HL-60 (cell line): ENCODE measurements at places on chromosomes 16 and 17.

GRCh38 chr16:19907161-19907992, 22.7 kb upstream of the GPRC5B start:
- peak; percentile 37 for DNase-seq

DNA sequence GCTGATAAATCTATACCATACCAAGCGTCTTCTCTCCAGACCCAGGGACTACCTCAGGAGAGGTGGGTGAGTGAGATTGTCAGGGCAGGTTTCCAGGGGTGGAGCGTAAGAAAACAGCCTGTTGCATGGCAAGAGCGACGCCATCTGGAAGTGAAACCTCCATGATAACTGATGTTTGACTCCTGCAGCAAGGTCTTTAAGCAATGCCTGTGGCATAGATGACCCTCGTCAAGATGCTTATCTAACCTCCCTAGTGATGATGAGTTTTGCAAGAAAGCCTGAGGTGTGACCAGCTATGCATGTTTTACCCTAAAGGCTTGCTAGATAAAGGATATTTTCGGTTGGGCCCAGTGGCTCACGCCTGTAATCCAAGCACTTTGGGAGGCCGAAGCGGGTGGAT, 71.6 kb downstream of the GSG1L start:
- DNase-seq, result no peak

- no peak for DNase-seq
These were observed 4.2 kb downstream of the CSNK1D start for GRCh38 chr17:82269138-82269881.

GRCh38 chr16:3780570-3780969, 63.2 kb upstream of the TRAP1 start:
- DNase-seq, result no peak

- no peak for DNase-seq
These were observed 56.7 kb downstream of the ZFHX3 start for GRCh38 chr16:72991211-72991610.

DNA sequence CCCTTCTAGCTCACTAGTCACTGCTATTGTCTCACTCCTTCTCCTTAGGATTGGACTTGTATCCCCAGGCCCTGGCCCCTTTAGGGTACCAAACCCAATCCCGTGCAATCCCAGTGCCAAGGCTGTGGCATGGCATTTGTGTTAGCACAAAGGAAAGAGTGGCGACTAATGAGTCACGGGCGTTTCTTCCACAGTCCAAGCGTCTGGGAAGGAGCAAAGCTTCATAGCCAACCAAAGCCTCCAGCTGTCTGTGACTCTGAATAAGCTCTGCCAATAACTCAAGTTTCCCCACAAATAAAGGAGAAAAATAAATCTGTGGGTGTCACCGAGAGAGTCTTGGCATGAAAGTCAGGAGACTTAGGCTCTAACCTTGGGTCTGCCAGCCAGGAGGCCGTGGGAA, 54.6 kb upstream of the COX10 start:
- DNase-seq, result no peak

DNA sequence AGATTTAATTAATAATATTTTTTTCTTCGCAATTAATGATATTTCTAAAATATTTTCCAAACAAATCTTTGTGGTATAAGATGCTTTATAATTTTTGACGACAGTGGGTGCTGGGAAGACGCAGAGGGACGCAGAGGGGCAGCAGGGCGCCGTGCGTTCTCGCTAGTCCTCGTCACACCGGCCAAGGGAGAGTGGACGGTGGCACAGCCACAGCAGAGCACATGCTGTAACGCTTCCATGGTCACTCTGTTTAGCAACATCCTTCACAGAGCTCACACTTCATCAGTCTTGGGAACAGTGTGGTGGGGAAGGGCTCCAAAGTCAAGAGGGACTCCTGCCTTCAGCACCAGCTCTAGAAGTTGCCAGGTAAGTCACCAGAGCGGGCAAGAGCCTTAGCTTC, 60.4 kb downstream of the NDEL1 start:
- DNase-seq, result no peak

GRCh38 chr17:50301891-50302584, 27.8 kb downstream of the TMEM92 start:
- peak; percentile 92 for DNase-seq

GRCh38 chr16:71230122-71230845, at the start of gene HYDIN:
HYDIN (minus strand) TSS chr16:71230722; CDS start chr16:71186895, 43,827 bp downstream.
- DNase-seq, result no peak

DNA sequence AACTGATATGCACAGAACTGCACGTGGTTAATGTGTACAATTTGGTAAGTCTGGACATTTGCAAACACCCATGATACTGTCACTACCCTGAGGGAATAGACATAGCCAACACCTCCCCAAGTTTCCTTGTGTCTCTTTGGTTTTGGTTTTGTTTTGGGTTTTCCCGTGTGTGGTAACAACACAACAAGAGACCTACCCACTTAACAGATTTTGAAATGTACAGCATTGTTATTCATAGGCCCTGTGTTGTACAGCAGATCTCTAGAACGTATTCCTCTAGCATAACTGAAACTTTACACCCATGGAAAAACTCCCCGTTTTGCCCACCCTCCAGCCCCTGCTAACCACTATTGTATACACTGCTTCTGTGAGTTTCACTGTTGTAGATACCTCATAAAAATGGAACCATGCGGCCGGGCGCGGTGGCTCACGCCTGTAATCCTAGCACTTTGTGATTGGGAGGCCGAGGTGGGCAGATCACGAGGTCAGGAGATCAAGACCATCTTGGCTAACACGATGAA, 76.3 kb upstream of the TBC1D3K start:
- no peak for DNase-seq

- DNase-seq, result no peak
These were observed 5.6 kb downstream of the WSB1 start for GRCh38 chr17:27299384-27300049.

DNA sequence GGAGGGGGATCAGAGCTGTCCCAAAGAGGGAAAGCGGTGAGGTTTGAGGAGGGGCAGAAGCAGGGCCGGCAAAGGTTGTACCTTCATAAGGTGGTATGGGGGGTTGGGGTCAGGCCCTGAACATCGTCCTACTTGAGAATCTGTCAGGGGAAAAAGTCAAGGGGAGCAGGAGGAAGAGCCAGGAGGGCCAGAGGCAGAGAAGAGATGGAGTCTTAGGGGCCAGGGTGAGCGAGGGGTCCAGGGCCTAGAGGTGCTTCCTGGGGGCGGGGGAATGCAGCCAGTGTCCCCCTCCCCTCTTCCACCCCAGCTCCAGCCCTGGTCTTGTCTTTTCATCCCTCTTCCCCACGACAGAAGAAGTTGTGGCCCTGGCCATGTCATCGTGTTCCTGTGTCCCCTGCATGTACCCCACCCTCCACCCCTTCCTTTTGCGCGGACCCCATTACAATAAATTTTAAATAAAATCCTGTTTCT, 1.3 kb upstream of the PRRT2 start:
- DNase-seq, result no peak

- no peak for DNase-seq
These were observed 4.5 kb upstream of the MRPL38 start for GRCh38 chr17:75909051-75909811.

DNA sequence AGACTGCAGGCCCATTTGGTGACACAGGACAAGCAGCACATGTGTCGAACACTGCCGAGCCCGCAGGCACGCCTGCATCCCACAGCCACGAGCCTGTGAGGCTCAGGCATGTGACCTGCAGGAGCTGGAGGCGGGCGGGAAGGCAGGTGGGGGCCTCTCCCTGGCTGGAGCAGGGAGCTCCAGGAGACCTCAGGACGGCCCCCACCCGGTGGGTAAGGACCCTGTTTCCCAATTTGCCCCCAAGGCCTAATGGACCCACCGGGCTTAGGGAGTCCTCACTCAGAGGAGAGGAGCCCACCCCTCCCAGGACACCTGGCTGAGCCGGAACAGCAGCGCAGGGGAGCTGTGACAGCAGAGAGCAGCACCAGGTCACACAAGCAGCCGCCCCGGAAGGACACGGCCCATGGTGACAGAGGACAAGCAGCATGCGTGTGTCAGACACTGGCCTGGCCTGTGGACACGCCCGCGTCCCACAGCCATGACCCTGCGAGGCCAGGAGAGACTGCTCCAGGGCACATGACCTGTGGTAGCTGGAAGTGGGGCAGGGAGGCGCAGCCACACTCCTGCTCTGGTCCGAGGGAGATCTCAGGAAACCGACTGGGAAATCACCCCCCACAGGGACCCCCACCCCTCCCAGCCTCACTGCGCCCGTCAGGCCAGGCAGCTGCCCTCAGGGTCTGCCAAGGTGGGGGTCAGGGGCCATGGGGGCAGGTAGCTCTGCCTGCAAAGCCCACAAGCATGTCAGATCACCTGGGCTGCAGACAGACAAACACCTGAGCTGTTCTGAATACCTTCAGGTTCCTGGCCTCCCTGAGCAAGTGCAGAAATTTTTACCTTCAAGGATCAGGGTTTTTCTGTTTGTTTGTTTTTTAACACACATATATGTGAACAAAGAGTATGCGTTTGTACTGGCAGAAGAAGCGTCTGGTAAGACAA, 2.4 kb downstream of the SPSB3 start:
- no peak for DNase-seq

DNA sequence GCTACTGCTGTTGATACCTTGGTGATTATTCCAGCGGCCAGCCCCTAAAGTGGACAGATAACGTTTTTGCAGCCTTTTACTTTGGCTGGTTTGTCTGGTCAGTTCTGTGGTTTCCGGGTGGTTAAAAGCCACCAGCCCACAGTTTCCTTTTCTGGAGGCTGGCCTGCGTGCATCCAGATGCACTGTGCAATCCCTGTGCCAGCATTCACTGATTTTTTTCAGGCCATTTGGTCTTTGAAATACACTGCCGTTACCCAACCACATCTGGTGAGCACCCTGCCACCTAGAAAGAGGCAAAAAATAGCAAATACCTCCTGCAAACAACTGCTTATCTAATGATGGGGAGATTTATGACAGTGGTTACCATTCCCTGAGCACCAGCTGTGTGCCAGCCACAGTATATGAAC, 797 bp downstream of the NUDT7 start:
- DNase-seq, result peak; percentile 86

DNA sequence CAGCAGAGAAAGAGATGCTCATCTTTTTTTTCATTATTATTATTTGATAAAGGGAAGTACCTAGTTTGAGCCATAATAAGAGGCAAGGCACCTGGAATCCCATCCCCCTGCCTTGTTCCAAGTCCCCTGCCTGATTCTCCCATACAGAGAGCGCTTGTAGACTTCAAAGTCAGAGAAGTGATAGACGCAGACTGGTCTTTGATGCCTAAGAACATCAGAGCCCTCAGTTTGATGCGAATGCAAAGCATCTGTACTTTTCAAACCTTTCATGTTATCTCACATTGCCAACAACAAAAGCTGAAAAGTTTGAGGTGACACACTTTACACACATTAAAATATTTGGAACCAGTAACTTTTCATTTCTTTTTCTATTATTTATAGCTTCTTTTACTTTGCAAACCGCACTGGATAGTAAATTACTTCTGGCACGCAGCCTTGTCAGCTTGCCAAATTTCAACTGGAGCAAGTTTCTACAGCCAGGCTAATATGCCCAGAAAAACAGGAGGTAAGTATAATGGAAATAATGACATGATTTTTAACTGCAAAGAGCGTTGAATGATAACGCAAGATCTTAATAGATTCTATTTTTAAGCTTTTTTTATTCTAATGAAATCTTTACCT, 5.9 kb upstream of the UTP6 start:
- no peak for DNase-seq

DNA sequence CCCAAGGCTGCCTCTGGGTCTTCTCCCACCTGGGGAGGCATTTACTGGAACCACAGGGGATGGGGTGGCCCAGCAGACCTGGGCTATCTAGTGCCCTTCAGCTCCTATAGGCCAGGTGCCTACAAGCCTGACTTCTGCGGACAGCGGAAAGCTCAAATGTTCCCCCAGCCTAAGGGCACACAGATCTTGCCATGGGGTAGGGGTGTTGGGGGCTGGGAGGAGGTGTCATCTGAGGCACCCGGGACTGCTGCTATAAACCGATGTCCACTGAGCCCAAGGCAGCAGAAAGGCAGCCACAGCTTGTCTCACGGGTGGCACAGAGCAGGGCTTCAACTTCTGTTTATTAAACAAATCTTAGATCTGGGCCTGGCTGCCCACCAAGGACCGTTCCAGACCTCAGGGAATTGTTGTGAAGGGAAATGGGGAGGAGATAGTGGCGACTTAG, 3.6 kb downstream of the MYO1C start:
- no peak for DNase-seq

GRCh38 chr16:18983565-18984434, at the start of gene TMC7:
TMC7 (plus strand) TSS chr16:18983934; CDS start chr16:18984064, 130 bp downstream.
- DNase-seq, result peak; percentile 44

DNA sequence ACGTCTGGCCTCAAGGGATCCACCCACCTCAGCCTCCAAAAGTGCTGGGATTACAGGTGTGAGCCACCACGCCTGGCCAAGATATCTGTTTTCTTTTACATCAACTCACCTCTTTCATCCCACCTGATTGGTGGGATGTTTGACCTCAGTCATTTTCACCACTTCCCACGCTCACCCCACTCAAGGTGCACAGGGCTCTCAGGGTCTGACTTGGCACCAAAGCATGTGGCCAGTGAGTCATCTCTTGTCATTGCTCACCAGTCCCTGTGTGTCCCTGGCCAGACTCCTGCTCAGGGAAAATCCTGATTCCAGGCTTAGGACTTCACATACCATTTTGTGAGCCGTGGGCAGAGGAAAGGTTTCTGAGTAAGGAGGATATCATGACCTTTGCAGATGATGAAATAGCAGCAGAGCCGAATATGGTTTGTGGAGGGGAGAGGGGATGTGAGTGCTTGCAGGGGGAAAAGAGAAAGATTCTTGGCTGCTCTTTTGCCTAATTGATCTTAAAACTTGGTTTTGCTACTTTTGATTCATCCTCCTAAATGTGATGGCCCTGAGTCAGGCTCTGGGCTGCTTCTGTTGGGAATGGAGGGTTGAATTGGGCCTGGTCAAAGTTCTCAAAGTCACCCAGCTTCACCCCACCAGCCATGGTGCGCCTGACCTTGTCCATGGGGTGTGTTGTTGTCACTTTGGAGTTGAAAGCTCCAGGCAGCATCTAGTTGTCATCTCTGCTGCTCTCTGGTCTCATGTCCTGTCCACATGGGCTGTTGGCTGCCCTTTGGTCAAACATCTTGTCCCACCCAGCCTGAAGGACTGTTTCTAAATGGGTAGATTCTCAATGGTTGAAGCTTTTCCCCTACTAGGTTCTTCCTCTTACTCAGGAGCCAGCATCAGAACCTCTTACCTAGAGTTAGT, 6.0 kb upstream of the KCNH6 start:
- DNase-seq, result no peak
